ENCODE measurements at places on chromosomes 11 and 22.
A peak's percentile ranks its signal among the peaks of the same experiment; 100 is the strongest.

GRCh38 chr22:19361501-19362103, 69.9 kb downstream of the HIRA start:
- DNase-seq = no peak

DNA sequence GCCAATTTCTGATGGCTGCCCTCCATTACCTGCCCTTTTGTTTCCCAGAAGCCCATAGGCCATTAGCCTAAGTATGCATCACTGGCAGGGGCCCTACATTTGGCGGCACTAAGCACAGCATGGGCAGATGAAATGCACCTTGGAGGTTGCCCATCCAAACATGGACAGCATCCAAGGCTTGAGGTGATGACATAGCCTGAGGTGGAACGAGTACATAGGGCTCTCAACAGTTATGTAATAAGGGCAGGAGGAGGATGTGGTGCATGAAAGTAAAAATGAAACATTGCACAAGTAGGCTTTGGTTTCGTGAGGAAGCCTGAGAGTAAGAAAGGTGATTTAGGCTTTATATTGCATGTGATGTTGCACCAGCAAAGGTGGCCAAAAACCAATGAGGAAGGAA, 148.1 kb downstream of the FAM76B start:
- peak; percentile 10 for DNase-seq

DNA sequence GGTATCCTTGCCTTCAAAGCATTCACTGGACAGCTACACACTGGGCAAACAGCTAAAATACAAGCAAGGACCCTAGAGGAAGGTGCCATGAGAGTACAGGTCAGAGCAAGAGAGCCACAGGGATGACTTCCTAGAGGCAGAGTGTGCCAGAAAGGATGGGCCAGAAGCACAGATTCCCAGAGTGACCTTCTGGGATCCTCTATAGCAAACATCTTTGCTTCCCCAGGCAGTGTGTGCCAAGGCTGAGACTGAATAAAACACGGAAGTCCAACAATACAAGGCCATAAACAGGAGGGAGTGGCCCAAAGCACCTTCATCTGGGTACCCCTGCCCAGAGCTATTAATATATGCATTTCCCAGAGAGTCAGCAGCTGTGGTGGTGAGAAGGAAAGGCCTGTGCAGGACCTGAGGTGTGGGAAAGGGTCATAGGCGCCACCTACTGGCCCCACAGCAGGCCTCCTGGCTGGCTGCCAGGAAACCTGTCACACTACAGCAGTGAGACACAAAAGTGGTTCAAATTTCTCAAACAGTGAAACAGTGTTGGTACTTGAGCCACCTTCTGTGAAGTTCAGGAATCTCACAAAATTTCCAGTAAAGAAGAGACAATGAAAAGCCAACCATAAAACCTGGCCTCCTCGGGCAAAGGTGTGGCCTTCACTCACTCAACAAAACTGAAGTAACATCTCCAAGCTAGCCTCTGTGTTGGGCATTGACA, 20.3 kb downstream of the CLPB start:
- DNase-seq = peak; percentile 87

DNA sequence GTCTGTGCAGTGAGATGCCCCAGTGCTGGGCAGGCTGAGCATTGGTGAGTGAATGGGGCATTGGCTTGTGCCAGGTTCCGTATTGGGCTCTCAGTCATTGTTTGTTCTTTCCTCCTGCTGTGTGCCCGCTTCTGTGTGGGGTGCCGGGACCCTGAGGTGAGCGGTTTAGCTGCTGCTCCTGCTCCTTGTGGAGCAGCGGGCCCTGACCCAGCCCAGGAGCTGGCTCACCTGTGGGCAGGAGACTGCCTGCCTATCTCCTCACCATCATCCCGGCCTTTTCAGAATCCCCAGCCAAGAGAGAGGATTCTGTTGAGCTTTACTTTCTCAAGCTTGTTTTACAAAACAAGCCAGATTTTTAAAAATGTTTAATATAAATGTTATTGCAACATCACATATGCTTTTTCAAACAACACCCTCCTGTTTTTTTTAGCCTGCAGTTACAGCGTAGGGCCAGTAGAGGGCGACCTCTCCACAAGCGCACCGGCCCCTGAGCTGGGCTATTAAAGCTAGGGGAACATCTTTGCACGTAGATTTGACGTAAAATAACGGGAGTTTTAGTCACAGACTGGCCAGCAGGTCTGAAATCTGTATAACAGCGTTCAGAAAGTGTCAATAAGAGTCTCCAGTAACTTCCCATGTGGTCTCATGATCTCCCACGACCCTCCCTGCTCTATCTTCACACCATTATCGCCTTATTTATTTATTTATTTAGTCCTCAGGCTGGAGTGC, 25.1 kb upstream of the RELT start:
- DNase-seq = peak; percentile 73

DNA sequence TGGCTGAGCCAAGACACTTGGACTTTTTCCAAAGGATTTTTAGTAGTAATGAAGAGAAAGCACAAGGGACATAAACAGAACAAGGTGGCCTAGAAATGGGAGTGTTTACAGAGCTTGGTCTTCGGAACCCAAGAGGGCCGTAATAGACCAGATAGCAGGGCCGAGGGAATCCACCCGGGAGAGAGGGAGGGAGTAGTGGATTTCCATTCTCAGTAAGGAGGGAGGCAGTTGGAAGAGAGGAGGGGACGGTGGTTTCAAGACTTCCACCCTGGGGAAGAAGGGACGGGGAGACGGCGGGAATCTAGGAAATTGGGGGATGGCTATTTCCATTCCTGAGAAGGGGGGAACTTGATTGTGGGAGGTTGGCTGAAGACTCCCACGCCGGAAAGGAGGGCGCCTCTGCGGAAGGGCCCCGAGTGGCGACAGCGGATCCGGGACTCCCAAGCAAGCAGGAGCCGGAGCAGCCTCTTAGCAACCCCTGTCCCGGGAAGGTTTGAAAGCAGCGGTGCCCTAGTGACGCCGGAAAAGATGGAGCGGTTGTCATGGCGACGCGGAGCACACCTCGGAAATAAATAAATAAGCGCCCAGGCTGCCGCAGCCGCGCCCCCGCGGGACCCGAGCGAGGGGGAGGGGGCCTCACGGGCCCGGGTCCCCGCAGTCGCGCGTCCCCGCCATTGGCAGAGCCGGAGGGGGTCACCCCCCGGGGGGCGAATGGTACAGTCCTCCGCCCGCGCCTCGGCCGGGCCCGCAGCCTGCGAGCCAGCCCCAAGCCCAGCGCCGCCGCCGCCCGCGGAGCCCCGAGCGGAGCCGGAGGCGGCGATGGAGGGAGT, 31.6 kb downstream of the EIF3F start:
- peak; percentile 82 for DNase-seq

GRCh38 chr11:117717485-117718314, 79.3 kb downstream of the DSCAML1 start:
- no peak for DNase-seq

GRCh38 chr11:78417888-78418583, 416 bp upstream of the GAB2 start:
- DNase-seq = peak; percentile 95

GRCh38 chr22:38846412-38846811, 2.6 kb upstream of the NPTXR start:
- no peak for DNase-seq

DNA sequence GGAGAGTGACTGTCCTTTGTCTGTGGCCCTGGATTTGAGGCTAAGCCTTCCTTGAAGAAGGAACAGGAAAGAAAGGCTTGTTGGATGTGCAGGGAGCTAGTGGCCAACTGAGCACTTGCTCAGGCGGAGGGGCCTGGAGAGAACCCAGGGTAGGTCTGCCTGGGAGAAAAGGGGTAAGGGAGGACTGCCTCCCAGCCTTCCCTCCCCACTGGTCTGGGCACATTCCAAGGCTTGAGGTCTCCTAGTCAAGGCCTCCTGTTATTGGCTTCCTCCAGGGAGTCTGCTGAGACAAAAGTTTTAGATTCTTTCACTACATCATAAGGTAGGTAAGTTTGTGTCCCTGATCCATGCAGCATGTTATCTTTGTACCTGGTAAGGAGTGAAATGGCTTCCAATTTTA, 15.2 kb downstream of the KCNQ1OT1 start:
- no peak for DNase-seq

DNA sequence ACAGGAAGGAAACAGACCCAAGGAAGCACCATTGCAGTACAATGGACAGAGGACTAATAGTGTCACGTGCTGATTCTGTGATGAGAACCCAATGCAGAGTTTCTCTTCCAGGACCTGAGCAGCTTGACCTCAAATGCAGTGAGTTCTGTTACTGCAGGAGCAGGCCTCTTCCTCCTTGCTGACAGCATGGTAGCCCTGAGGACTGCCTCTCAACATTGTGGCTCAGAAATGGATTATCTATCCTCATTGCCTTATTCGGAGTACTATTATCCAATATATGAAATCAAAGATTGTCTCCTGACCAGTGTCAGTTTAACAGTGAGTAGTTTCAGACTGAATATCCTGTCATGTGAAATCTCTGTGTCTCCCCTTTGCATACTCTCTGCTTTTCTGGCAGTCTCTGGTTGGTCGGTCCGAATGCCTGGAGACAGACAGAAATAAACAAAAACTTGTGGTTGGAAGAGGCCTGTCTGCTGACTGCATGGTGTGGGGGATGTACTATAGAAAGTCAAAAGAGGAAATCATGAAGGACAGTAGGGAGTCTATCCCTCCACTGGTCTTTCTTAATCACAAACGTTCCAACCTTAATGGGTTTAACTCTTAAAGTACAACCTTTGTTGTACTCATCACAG, 6.9 kb upstream of the MS4A14 start:
- DNase-seq = peak; percentile 51

DNA sequence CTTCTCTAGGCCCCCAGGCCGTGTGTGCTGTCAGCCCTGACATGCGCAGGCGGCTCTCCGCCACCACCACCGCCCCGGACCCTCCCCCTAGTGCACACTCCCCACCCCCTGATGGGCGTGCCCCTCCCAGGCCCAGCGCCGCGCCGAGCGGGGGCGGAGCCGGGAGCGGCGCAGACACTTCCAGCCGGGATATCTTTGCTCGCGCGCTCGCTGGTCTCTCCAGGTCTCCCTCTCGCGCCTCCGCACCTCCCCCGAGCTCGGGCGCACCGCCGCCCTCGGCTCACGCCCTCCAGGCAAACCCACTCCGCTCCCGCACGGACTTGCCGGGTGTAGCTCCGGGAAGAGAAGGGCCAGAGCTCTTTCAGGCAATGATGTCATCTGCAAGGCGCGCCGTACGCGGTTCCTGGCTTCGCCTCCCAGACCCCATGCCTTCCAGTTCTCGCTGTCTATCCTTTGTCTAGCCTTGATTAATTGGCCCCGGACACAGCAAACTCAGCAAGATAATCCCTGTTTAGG, at the start of gene SCN3B:
TSS of gene SCN3B (minus strand) at position 59 of the 516 bp plus-strand sequence. CDS start 823 bp downstream, outside the sequence.
- DNase-seq = peak; percentile 83

GRCh38 chr11:11169715-11170351, 183.2 kb downstream of the CSNK2A3 start:
- no peak for DNase-seq

GRCh38 chr11:15913261-15913660, 443.1 kb downstream of the SOX6 start:
- no peak for DNase-seq

GRCh38 chr11:100732949-100733348, 45.9 kb downstream of the ARHGAP42 start:
- no peak for DNase-seq

DNA sequence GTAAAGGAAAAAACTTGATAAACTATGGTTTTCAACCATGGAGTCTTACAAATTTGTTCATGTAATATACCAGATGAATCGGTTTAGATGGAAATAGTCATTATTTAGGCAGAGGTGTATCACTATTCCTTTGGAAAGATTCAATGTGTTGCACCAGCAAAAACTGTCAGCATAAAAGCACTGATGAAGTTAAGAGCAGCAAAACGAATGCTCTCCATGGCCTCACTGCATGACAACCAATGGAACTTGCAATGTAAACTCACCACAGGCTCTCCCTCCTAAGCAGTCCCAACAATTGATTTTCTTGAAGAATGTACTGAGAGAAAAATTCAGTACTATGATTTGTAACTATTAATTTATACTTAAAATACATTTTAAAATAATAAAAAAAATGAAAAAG, 139.9 kb downstream of the FCHSD2 start:
- DNase-seq = no peak

DNA sequence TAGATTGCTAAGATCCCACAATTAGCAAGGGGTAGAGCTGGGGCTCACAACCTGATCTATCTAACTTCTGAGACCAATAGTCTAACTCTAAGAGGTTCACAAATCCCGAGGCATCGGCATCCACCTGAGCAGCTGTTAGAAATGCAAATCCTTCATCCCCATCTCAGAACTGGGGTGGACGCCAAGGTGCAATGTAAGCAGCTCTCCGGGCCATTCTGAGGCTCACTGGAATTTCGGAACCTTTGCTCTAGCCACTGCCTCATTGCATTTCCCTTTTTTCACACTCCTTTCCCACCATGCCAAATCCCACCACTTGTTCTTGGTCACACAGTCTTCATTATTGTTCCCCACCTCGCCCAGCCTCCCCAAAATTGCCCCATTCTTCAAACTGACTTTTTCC, 29.8 kb downstream of the MAML2 start:
- no peak for DNase-seq

GRCh38 chr11:77244277-77245027, 57.0 kb downstream of the GDPD4 start:
- peak; percentile 84 for DNase-seq

DNA sequence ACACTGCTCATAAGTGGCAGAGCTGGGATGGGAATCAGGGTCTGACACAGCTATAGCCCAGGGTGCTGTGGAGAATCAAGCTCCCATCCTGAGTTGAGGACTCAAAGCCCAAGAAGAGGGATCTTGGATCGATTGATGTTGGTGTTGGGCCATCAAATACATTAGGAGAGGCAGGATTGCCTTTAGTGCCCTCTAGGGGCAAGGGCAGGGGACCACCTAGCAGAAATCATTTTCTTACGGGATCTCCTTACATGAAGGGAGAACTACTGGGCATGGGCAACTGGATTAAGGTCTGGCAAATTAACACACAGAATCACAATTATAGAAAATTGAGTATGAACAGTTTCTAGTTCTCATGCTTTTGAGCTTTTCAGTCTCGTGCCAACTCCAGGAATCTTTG, 24.9 kb upstream of the EMSY start:
- no peak for DNase-seq

GRCh38 chr11:12175694-12176241, 65.4 kb downstream of the MICAL2 start:
- DNase-seq = no peak

- DNase-seq = peak; percentile 26
These were observed 1.0 kb downstream of the RASSF10 start for GRCh38 chr11:13009921-13010748.

All from muscle of leg (tissue), 16 donors.